Hematopoietic multipotent progenitor cell treated with erythropoietin and hydrocortisone succinate and interleukin-3 and kit ligand, for 6 days (in vitro differentiated cells): ENCODE measurements at places on chromosomes 2 and 18.

DNA sequence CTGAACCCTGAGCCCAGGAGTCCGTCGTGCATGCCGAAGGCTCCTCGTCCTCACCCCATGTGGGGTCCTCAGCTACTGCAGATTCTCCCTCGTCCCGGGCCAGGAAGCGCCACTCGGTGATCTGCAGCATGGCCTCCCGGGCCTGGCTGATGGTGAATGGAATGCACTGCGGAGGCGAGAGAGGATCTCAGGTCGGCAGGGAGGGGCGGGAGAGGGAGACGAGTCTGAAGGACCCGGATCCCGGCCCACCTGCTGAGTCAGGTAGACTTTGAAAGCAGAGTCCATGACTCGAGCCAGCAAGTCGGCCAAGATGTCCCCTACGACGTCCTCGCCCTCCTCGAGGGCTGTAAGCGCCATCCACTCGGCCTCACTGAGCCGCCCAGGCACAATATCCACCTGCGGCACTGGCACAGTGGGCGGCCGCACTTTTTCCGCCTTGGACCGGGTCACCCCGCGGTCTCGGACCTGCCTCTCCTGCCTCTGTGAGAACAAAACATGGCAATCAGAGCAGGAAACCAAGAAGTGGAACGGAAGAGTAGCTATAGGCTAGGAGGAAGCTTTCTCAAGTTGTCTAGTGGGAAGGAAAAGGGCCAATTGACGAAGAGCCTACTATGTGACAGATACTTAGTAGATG lies 5.5 kb downstream of the C2orf81 start:
- DNase-seq: no peak

DNA sequence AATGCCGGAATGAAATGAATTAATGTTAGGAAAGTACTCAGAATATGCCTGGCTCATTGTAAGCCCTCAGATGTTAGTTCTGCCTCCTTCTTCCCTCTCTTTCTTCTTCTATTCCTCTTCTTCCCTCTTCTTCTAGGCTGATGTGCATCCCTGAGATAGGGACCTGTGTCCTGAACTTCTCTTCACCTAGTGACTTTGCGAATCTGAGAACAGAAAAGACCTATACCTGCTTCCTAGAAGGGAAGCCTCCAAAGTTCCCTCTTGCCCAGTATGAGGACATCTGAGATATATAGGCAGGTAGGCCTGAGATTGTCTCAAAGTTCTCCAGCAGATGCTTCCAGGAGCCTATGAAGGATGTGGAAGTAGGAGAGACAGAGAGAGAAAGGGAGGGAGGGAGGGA lies 8.1 kb upstream of the CYP27A1 start:
- no peak for DNase-seq

DNA sequence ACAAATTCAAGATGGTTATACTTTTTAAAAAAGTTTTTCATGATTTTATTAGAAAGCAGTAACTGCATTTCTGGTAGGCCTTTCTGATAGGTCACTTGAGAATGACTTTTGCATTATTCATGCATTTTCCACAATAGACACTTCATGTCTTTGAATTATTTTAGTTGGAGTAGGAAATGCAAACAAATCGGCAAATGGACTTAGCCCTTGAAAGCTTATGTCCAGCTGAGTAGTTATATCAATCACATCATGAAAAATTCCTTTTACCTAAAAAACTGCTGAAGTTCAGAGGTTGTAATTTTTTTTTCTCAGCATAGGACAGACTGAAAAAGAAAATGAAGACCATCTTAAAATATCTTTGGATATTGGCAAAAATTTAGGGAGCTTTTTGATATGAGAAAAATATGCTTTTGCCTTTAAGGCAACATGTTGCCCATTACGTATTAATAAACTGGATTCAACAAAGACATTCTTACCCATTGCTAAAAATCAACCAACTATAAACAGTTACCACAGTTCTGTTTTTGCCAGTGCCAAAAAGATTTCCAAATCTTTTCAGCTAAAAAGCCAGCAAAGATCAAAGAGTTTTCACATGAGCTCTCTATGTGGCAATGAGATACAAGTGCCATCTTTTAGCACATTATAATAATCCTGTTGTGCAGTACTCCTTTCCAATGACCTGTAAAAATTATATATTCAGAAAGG lies 45.5 kb upstream of the FRZB start:
- DNase-seq: no peak

DNA sequence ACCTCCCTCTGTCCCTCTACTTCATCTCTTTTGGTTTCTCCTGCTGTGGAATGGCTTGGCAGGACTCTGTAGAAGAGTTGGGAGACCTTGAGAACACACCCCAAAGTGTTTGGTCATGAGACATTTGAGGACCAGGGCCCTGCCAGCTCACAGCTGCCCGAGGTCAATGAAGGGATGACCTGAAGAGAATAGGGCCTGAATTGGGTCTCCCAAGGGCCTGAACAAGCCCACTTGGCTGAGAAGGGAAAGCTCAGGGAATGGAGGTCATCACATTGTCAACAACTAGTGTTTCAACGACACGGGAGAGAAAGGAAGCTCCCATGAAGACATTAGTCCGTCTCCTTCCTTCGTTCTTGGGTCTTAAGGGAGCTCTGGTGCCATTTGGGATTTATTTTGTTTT lies 52.8 kb downstream of the TTC32 start:
- DNase-seq: no peak

DNA sequence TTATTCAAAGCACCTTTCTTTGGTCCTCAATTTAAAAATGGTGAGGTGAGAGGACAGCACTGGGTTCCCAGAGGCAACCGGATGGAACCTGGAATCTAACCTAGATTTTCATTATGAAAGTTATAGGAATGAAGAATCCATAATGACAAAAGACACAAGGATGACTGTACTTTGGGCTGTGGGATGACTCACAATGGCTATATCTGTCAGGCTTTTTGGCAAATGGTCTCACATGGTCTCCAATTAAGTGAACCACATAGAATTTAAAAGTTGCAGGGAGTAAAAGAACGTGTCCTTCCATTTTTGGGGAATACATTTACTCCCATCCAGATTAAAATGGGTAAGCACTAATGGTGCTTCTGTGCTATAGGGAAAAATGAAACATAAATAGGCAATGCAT lies 31.8 kb upstream of the LYPD1 start:
- no peak for DNase-seq

- DNase-seq: peak; percentile 84
Measured at GRCh38 chr2:168849610-168850009, 40.6 kb downstream of the SPC25 start.

GRCh38 chr18:46398005-46398404 lies 259.0 kb downstream of the LOXHD1 start:
- DNase-seq: no peak

- peak; percentile 75 for DNase-seq
Measured at GRCh38 chr2:238462782-238463396, 36.2 kb downstream of the ASB1 start.

GRCh38 chr2:241268716-241269445 lies 46.6 kb downstream of the HDLBP start:
- no peak for DNase-seq

GRCh38 chr18:76348267-76349066 lies 146.6 kb downstream of the ZNF516 start:
- no peak for DNase-seq

GRCh38 chr2:236858661-236859060 lies 227.0 kb upstream of the COPS8 start:
- no peak for DNase-seq

DNA sequence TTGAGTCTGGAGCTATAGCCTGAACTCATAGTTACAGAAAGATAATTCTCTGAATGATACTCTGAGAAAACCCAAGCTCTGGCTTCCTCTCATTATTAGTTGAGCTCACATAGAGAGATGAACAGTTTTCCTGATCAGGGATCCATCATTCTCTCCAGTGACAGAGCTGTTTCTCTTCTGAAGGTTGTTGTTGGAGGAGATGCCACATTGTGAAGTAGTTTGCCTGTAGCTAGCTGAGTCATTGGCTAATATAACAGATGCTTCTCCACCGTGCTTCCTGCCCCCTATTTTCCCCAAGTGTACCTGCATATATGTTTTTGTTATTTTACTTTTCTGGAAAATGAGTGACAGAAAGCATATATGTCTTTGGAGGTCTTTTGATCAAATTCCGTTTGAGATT lies 64.6 kb downstream of the OSBPL6 start:
- DNase-seq: no peak

- DNase-seq: no peak
Measured at GRCh38 chr18:78596794-78597345, 382.7 kb upstream of the SALL3 start.

DNA sequence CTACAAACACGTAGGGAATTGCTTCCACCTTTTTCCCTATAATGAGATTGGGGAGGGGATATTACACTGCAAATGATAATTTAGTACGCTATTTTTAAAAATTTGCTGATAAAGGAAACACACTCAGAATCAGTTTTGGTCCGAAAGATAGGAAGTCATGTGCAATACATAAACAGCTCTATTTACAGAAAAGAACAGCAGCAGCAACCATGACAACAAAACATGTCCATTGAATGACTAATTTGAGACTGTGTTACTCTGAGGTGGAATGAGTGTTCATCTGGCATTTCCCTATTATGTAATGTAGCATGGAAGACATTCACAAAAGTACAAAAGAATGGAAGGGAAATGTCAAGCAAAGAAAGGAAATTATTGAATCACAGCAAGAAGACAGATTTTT lies 337.2 kb downstream of the NBAS start:
- no peak for DNase-seq

- DNase-seq: no peak
Measured at GRCh38 chr2:36777788-36778187, 81.3 kb downstream of the VIT start.

DNA sequence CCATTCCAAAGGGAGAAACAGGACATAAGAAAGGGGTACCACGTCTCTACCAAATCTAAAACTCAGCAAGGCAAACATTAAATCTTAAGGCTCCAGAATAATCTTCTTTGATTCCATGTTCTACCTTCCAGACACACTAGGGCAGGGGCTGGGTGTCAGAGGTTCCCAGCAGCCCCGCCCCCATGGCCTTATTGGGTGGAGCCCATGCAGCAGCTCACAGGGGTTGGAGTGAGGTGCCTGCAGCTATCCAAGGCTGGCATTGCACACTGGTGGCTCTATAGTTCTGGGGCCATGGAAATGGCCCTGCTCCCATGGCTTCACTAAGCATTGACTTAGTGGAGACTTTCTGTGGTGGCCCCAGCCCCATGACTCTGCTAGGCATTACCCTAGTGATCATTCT lies 14.9 kb upstream of the OSR1 start:
- DNase-seq: no peak

- no peak for DNase-seq
Measured at GRCh38 chr2:96816836-96817702, 1.0 kb downstream of the CNNM3 start.

DNA sequence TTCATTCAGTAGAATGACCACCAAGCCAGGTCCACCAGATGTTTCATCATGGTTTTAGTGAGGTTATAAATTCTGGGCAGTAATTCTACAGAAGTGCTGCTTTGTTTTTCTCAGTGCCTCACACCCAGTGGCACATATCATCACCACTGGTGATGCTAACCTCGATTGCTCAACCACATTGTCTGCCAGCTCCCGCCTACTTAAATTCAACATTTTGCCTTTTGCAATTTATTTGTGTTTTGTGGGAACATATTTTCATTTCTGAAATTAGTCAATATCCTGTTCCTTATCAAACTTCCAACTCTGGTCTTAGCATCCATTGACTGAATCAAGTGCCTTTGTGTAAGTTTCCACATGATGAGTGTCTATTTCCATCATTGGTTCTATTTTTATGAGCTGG lies 62.3 kb upstream of the TMEM178A start:
- peak; percentile 27 for DNase-seq

DNA sequence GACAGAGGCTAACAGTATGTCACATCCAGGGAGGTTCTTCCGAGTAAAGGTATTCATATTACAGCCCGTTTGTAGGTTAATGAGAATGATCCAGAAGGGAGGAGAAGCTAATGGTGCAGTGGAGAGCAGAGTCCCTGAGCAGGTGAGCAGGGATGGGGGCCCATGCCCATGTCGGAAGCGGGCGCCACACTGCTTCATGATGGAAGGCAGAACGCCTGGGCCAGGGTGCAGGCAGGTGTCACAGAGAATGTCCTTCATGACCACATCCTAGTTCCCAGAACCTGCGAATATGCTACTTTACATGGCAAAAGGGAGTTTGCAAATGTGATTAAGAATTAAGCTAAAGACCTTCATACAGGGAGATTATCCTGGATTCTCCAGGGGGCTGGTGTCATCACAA lies 4.0 kb downstream of the HES6 start:
- peak; percentile 8 for DNase-seq

- DNase-seq: no peak
Measured at GRCh38 chr18:52617931-52618330, 277.9 kb downstream of the DCC start.

DNA sequence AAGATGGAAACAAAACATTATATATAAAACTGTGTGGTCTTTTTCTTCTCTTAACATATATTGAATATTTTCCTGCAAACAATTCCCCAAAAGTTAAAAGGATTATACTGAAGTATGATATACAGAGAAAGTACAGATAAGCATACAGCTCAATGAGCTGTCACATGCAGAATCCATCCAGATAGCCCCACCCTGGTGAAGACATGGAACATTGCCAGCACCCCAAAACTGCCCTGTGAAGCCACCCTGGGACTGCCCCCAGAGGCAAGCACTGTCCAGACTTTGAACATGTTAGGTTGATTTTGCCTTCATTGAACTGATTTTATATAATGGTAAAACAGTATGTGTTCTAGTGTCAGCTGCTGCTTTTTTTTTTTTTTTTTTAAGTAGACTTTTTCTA lies 112.3 kb upstream of the IL1R2 start:
- peak; percentile 71 for DNase-seq

- DNase-seq: no peak
Measured at GRCh38 chr2:180969124-180969523, 11.3 kb upstream of the UBE2E3 start.

DNA sequence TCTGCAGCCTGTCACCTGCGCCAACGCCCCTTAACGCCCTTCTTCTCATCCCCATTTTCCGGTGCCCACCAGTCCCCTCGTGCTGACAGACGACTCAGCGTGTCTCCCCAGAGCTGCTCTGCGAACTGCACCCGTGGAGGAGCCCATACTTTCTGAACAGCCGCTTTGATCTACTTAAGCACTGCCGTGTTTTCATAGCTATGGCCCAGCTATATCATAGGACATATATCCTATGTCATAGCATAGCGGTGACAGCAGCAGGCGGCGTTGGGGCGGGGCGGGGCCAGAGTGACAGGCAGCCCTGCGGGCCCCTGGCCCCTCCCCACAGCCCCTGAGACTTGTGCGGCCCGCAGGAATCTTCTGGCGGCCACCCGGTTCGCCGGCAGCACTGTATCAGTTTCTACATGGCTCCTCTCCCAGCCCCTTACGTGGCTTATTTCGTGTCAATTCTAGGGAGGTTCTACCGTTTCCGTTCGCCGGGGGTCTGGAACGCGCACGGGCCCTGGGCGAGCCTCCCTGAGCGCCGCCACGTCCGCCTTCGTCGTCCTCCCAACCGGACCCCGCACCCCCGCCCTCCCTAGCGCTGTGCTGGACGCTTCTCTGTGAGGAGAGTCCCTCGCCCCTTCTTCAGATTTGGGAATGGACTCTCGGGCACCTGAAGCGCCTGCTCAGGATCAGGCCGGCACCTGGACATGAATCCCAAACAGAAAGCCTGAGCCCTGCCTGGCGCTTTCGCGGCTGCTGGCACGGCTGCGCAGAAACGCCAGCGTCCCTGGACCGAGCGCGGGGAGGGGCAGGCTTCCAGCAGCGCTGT lies 35.4 kb downstream of the PTPN18 start:
- DNase-seq: peak; percentile 89
